Left renal pelvis (tissue), 4 donors: ENCODE measurements at places on chromosomes 1 and 21.
A peak's percentile ranks its signal among the peaks of the same experiment; 100 is the strongest.

DNA sequence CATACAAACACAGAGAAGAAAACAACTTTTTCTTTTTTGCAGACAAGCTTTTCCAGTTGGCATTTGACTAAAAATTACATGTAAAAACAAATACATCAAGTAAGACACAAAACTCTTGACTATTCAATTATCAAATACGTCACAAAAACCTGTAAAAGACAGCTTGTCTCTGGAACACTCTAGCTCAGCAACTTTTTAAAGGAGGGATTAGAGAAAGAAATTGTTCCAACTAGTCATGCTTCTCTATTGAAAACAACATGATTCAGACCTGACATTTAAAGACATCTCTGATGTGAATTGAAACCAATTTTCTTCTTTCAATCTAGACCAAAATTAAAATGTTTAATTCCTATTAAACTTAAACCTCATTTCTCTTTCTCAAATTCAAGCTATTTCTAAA, 30.3 kb downstream of the SMYD3 start:
- no peak for DNase-seq

GRCh38 chr1:215566556-215567490, at the start of gene KCTD3:
Gene KCTD3 (plus strand): TSS chr1:215567304. CDS start chr1:215567686, 382 bp downstream.
- peak; percentile 68 for DNase-seq

DNA sequence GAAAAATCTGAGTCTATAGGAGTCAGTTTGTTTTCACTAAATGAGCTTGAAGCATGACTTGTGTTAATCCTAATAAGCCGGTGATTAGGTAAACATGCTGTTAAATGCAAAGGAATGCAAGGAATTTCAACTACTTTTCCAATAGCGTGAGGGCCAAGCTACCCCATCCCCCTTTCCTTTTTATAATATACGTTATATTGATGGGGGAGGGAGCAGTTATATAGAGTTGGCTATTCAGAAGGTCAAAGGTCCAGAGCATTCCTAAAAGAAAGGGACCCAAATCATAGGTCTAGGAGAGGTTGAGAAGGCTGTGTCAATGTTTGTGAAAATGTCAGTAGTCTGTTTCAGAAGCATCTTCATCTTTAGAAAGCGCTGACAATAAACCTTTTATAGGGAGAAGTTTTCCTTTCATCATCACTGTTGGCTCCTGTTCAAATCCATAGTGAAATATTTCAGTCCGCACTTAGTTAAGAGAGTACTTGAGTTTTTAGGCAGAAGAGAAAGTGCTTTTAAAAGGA, 3.8 kb downstream of the CCN1 start:
- DNase-seq = no peak

GRCh38 chr1:16077406-16078245, 4.2 kb upstream of the FAM131C start:
- no peak for DNase-seq

DNA sequence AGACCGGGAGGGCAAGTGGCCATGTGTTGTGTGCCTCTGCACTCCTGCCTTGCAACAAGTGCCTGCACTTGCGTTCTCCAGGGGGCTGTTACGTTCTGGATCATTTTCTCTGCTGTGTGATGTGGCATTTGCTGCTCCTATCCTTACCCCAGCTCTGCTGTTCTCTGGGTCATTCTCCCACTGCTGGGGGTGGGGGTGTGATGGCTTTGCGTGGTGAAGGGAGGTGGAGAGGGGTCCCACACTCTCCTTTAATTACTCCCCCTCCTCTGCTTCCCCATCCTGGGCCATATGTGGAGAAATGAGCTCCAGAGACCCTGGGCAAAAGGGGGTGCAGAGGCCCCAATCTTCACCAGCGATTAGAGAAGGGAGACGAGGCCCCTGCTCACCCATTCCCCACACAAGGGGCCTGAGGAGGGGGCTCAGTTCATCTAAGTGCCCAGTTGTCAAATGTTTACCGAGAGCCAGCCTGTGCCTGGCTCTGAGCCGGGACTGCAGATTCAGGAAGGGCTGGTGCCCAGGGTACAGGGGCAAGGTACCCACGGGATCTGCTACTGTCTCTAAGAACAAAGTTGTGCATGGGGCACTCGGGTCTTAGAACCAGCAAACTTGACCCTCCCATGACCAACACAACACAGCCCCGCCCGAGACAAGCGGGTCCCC, 355.4 kb downstream of the PTPRU start:
- no peak for DNase-seq

DNA sequence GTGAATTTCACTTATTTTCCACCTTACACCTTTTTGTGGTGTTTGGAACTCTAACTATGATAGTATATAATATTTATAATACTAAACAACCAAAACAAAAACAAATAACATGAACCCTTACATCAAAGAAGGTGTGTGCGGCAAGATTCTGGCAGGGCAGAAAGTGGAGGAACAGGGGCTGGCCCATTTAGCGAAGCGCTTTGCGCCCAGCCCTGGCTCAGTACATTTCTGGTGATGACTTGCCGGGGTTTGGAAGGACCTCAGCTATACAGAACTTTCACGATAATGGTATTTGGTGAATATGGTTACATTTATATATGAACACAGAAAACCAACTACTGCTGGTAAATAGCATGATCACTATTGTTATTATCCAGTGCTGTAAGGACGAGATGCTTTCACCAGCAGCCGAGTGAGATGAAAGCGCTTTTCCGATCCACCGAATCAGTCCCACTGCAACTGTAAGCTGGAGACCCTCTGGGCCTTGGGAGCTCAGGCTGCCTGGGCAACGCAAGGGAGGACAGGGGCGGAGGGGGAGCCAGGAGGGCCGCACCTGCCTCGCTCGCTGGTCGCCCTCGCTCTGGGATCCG, 63.9 kb downstream of the CD247 start:
- no peak for DNase-seq

DNA sequence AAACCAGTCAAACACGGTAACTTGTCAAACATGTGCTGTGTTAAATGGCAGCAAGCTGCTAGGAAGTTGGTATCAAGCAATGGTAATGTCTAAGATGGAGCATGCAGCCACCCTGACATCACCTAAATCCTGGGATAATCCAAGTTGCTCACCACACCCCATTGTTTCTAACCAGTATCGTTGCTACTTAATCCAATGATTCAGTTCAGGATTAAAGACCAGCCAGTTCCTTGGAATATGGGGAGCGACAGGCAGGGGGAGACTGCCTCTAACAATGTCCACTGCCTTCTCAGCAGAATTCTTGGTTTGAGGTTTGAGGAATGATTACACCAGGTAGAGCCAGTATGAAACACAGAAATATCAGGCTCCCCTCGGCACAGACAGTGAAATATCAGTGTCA, 122.1 kb upstream of the IFFO2 start:
- DNase-seq = no peak

GRCh38 chr1:231279683-231280082, 38.7 kb downstream of the GNPAT start:
- no peak for DNase-seq

GRCh38 chr1:36224537-36225282, 467 bp downstream of the THRAP3 start:
- peak; percentile 45 for DNase-seq

- DNase-seq = no peak
These were observed 25.3 kb upstream of the LRRC8B start for GRCh38 chr1:89499320-89499719.

GRCh38 chr1:84939761-84940160, 46.8 kb upstream of the LPAR3 start:
- no peak for DNase-seq

- no peak for DNase-seq
These were observed 22.4 kb upstream of the RUNX3 start for GRCh38 chr1:24952413-24952841.
